ENCODE measurements at places on chromosomes 7 and 10.

GRCh38 chr10:88835910-88836221 is 15.8 kb downstream of the ANKRD22 start:
- DNase-seq = no peak

DNA sequence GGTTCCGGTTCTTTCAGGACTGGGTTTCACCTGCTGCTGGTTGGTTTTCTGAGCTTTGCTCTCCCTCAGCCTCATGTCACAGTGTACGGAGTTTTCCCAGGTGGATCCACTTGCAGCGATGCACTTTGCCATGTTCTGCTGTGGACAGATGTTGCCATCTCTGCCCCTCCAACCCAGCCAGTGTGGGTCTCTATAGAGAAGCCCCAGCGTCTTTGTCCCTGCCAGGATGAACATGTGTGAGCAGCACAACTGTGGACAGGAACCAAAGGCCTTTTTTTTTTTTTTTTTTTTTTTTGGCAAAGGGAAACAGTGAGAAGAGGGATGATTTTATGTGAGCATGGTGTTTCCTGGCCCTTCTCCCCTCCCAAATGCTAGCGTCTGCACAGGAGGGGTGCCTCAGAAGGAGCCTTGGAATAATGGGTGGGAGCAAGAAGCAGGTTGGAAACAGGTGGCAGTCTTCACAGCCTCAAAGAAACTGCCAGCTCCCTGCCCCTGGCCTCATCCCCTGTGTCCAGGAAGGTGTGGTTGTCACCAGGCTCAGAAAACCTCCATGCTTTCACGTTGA is 106.5 kb downstream of the RPS24 start:
- DNase-seq = no peak

DNA sequence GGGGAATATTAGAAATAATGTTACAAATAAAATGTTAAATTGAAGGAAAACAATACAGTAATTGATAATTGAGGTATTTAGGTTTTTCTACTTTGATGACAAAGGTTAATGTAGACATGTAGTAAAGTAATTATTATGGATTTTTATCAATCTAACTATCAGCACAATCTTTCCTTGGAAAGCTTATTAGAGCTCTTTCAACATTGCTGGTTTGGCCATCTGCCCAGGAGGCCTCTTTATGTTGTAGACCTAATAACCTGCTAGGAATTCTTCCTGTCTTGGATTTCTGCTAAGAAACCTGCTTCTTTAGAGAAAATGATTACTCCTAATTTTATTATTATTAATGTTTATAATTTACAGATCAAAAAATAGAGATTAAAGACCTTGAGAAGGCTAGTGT is 78.9 kb downstream of the CHRM2 start:
- no peak for DNase-seq

- no peak for DNase-seq
Measured at GRCh38 chr7:154795437-154795836, 207.5 kb downstream of the PAXIP1 start.

GRCh38 chr7:158963771-158964241 is 107.4 kb downstream of the DYNC2I1 start:
- DNase-seq = no peak

GRCh38 chr10:71046747-71047146 is 158.4 kb upstream of the PCBD1 start:
- DNase-seq = no peak

- DNase-seq = no peak
Measured at GRCh38 chr7:137804836-137805235, 41.9 kb downstream of the DGKI start.

DNA sequence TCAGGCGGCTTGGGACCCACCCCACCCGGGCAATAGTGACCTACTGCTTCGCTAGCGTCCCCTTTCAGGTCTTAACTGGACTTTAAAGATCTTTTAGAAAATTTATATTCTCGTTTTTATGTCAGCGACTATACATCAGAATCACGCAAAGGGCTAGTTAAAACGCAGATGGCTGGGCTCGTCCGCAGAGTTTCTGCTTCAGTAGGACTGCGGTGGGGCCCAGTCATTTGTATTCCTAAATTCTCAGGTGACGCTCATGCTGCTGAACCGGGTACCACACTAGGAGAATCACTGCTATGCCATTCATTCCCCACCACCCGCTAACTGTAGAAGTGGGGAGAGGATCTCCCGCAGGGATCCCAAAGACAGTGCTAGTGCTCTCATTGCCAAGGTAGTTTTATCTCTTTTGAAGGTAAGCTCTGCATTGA is 12.0 kb upstream of the SP8 start:
- no peak for DNase-seq

DNA sequence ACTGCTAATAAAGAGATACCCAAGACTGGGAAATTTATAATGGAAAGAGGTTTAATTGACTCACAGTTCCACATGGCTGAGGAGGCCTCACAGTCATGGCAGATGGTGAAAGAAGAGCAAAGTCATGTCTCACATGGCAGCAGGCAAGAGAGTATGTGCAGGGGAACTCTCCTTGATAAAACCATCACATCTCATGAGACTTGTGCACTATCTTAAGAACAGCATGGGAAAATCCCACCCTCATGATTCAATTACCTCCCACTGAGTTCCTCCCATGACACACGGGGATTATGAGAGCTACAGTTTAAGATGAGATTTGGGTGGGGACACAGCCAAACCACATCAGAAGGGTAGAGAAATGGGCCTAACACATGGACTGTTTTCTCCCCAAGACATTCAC is 156.3 kb downstream of the CCDC71L start:
- DNase-seq = no peak

- no peak for DNase-seq
Measured at GRCh38 chr10:128528167-128528566, 401.9 kb upstream of the MKI67 start.

DNA sequence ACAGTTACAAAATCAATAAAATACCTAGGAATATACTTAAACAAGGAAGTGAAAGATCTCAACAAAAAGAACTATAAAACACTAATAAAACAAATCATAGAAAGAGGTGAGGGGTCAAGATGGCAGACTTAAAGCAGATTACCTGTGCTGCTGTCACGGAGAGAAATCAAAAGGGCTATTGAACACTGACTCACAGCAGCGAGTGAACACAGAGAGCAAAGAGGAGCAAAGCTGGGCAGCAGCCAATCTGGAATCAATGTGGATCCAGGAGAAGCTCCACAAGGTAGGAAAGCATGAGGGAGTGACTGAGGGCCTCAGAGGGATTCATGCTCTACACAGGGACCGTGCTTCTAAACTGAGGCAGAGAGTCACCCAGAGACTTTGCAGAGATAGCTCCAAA is 562.0 kb upstream of the SEMA3D start:
- DNase-seq = no peak
